SK-N-SH (cell line): ENCODE measurements at places on chromosomes 2 and 18. TPM values are rescaled to one million over a fixed set of nuclear protein-coding genes. Genes with fewer than 3 reads are reported as not detected.

The RNF125 gene
- 0.05 and 0.06 TPM in 2 replicates for polyA plus RNA-seq

GRCh38 chr2:102425441-102426132, 2.6 kb downstream of the IL18RAP start:
- no peak for DNase-seq

The STAT4 gene
- polyA plus RNA-seq, result 0.12 and 0.19 TPM in 2 replicates

The TTR gene
- polyA plus RNA-seq, result 0.19 TPM in 1 of 2 replicates, not detected in the other

The TMEM163 gene
- polyA plus RNA-seq, result not detected in 2 replicates
